ENCODE measurements at places on chromosomes 13 and 19. TPM values are rescaled to one million over a fixed set of nuclear protein-coding genes. Genes with fewer than 3 reads are reported as not detected.

The METTL21C gene
- total RNA-seq = not detected

The OVOL3 gene
- not detected for total RNA-seq

The C1QTNF9B gene
- total RNA-seq = not detected

The MEX3D gene
- total RNA-seq = 11.4 TPM

The NLRP4 gene
- total RNA-seq = not detected

The ZNF793 gene
- 0.33 TPM for total RNA-seq

The PSG4 gene
- not detected for total RNA-seq

The DHPS gene
- 41.6 TPM for total RNA-seq

The NKPD1 gene
- not detected for total RNA-seq

The PBX4 gene
- 0.18 TPM for total RNA-seq

The C19orf81 gene
- total RNA-seq = not detected

The CLEC4M gene
- total RNA-seq = 13.2 TPM

The LIM2 gene
- not detected for total RNA-seq

The CEACAM6 gene
- 0.58 TPM for total RNA-seq

The ZNF574 gene
- total RNA-seq = 5.4 TPM

The LGALS14 gene
- total RNA-seq = not detected

The PSG1 gene
- total RNA-seq = not detected

The ZNF730 gene
- total RNA-seq = not detected

The ZNF442 gene
- total RNA-seq = 2.6 TPM

The IFT88 gene
- 7.9 TPM for total RNA-seq

The EBI3 gene
- 1.3 TPM for total RNA-seq

The ATP4B gene
- not detected for total RNA-seq

The FRY gene
- total RNA-seq = 15.1 TPM

The OPA3 gene
- total RNA-seq = 8.3 TPM

The HIF3A gene
- 8.9 TPM for total RNA-seq

The IL17D gene
- 0.45 TPM for total RNA-seq

Measured in left lobe of liver (tissue), 2 donors.